ENCODE measurements at places on chromosomes 4 and X.

- no peak for DNase-seq
Observed at GRCh38 chrX:106906361-106906760, 3.2 kb upstream of the RIPPLY1 start.

DNA sequence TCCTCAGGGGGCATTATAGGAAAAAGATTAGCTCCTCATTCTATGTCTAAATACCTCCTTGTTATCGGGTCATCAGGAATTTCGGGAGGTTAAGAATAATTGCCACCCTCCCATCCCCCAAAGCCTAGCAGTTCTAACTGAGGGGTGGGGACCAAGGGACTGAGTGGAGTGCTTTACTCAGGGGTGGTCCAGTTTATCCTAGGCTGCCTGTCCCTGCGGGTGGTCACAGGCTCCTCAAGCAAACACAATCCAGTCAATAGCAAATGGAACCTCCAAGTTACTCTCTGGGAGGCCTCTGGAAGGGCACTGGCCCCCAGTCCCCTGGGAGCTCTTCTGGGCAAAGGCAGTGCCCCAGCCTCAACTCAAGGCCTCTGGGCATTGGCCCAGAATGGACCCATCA is 6.7 kb downstream of the ELF4 start:
- DNase-seq, result no peak

DNA sequence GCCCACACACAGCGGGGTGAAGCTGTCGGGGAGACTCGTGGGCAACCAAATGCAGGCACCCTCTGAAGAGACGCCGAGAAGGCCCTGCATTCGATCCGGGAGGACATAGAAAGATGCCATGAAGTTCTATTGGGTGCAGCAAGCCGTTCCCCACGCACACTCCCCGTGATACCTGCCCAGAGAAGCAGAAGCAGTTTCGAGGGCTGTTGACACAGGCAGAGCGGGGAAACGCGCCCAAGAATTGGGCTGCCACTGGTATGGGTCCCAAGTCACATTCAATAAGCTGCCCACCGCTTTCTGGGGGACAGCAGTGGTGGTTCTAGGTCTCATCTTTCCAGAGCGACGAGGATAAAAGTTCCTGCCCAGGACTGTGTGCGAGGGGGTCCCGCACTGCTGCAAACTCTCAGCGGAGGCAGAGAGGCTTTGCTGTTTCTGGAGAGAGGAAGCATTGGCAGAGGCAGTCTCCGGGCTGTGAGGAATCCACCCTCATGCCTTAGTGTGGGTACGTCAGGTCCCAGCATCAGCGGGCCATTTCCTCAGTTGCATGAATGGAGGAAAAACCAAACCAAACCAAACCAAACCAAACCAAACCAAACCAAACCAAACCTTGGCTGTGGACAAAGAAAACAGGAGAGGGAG is 10.1 kb downstream of the PITX2 start:
- DNase-seq, result no peak

DNA sequence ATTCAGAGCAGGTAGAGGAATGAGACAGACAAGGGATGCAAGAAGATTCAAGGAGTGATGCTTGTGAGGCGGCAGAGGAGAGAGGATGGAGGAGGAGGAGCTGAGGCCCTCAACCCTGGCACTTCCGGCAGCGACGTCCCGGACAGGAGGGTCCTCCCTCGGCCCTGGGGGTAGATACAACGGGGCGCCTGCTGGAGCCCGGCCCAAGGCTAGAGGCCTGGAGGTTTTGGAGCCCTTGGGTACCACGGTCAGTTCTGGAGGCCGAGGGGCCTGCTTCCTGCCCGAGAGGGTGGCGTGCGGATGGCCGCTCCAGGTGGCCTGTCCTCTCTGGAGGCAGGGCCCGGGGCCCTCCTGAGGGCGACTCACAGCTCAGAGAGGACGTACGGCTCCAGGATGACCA is 13.5 kb downstream of the SSR4 start:
- no peak for DNase-seq

GRCh38 chrX:455199-455598 is 68.5 kb upstream of the PPP2R3B start:
- DNase-seq, result no peak

GRCh38 chr4:41935652-41936021 is 408 bp downstream of the TMEM33 start:
- peak; percentile 48 for DNase-seq

DNA sequence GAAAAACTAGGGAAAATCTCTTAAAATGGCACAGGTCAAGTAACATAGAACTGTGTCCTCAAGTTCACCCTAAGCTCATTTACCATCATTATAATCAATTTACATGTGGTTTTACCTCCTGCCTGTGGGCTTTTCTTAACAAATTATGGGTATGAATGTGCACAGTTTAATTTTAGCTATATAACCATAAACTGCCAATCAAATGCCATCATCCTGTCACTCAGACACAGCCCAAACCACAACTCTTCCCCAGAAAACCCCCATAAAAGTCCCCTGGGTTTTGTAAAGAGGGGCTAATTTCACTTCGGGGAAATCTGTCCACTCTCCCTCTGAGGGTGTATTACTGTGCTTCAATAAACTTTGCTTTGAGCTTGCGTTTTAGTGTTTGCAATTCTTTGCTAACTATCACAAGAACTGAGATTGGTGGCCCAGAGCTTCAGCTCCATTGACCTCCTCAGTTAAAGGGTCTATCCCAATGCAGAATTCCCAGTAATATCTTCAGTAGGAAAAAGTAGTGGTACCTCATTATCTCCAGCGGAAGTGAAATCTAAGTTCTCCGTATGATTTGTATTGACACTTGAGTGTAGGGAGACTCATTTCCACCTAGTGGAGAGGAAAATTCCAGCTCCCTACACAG is 394.6 kb downstream of the SPOCK3 start:
- no peak for DNase-seq

DNA sequence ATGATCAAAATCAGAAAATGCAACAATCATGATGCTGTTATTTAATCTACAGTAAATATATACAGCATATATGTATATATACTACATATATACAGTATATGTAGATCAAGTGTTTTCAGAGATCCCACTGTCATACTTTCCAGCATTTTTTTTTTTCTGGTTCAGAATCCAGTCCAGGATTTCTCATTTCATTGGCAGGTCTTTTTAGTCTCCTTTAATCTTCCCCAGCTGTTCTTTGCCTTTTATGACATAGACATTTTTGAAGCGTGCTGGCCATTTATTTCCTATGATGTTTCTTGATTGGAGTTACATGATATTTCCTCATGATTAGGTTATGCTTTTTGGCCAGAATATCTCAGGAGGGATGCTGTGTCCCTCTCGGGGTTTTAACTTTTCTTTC is 92.0 kb upstream of the TLR2 start:
- DNase-seq, result no peak

- DNase-seq, result peak; percentile 47
Observed at GRCh38 chr4:110902500-110902899, 279.6 kb upstream of the PITX2 start.

DNA sequence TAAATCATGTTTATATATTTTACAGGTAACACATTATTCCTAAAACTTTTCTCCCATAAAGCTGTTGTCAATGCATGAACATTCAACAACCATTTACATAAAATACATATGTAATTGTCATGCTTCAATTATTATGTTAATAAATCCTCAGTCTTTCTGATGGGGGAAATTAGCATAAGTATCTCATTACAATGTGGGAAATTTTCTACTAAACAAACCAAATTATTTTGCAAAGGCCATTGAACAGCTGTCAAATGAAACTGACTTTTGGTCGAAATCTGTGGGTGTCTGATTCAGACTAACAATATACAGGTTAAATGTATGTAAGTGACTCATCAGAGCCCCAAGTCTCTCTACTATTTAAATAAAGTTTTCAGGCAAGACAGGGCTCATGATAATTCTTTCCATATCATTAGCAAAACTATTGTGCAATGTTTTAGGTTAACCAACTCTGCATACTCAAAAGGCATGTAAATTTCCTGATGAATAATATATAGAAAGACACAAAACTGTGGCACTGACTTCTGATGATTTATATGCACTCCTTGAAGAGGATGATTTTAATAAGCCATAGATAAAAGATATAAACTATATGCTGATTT is 795.3 kb upstream of the AADAT start:
- DNase-seq, result peak; percentile 39

DNA sequence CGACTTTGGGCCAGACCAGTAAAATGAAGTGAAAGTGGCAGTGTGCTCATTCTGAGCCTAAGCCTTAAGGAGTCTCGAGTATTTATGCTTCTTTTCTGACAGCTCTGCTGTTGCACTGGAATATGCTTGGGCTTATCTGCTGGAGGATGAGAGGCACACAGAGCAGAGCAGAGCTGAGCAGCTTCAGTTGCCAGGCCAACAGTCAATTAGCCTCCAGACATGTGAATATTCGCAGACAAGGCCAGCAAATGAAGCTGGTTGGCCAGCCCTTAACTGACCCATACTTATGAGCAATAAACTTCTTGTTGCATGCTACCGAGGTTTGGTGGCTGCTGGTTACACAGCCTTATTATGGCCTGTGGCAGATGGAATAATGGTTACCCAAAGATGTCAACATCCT is 203.0 kb upstream of the GEMIN8 start:
- no peak for DNase-seq

- DNase-seq, result peak; percentile 1
Observed at GRCh38 chr4:175560604-175561003, 251.5 kb downstream of the GPM6A start.

DNA sequence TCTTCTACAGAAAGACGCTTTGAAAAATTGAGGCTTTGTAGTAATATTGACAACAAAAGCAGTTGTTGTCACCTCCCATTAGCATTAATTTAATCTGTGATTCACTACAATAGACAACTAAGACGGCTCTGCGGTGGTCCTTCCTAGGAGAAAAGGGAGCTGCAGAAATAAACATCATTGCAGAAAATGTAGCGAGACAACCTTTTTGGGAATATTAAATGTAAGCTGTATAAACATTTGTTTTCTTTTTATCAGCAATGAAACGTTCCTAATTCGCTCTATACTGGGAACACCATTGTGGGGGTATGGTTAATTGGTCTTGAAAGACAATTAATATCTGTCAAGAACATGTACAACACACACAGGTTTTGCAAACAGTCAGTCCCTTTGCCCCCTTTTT is 583.3 kb upstream of the TENM3 start:
- no peak for DNase-seq

GRCh38 chrX:50671661-50672060 is 142.3 kb downstream of the SHROOM4 start:
- DNase-seq, result no peak

DNA sequence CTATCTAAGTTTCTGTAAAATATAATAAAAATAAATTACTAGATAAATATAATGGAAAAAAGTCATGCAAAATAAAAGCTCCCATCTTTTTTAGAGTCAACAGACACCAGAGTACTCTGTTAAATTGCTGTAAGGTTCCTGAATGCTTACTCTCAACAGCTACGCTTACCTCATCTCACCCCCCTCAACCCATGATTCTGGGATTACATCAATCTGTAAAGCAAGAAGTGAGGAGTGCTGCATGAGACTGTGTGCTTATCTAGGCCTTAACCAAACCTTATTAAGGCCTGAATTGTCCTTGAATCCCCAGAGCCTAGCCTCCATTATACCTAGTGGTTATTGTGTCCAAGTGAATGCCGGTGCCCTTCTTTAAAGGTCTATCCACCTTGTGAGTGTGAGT is 735.8 kb downstream of the RPA4 start:
- no peak for DNase-seq

GRCh38 chr4:39637586-39638353 is 895 bp downstream of the SMIM14 start:
- peak; percentile 64 for DNase-seq

DNA sequence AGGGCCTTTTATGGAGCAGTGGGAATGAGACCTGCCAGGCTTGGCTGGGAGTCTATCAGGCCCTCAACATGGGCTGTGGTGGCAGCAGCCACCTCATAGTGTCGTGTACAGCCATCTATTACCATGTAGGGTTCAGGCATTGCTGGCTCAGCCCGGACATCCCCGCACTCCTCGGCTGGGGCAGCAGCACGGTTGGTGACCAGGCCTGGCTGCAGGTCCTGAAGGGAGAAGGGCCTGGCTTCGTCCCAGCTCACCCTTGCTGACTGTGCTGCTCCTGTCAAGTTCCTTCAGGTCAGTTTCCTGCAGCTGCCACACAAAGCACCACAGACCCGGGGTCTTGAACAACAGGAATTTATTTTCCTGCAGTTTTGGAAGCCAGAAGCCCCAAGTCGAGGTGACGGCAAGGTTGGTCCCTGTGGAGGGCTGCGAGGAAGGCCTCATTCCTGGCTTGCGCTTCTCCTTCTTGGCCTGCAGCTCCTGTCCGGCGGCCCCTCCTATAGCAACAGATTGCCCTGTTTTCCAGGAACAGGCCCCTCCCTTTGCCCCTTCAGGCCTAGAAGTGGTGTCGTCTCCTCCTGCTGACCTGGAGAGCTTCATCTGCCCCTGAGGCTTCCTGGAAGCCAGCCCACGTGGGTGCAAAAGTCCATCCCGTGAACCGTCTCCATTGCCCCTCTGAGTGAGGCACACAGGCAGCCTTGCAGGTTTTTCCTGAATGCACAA is 25.2 kb upstream of the SORCS2 start:
- no peak for DNase-seq

GRCh38 chr4:112144546-112145325 is 518 bp upstream of the FAM241A start:
- no peak for DNase-seq

DNA sequence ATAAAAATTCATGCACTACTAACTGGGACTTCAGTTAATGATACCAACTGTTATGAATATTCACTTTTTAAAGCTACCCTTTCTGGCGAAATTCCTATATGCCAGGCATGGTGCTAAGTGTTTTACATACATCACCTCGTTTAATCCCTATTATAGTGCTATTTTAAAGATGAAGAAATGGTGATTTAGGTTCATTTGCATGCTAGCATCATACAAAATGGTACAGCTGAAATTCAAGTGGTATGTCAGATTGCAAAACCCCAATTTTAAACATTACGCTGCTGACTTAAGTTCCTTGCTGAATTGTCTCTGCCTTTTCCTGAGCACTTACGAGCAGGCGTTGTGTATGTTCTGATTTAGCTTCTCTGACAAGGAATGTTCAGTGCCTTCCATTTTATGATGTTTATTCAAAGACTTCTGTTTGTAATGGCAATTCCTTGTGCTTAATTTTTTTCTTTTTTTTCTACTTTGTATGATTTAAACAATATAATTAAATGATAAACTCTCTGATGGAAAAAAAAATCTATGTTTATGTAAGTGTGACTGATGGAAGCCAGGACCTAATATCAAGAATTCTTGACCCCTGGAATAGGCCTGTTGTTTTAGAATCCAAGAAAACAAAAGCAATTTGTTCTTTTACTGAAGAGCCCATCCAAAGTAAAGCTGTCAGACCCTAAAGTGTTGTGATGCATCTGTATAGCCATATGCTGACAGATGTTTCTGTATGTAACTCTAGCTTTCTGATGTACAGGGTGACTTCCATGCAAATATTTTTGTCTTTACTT is 148.1 kb downstream of the PCDH7 start:
- DNase-seq, result no peak

GRCh38 chrX:10015355-10015722 is 48.2 kb downstream of the CLDN34 start:
- DNase-seq, result no peak

GRCh38 chr4:87886083-87886482 is 53.3 kb downstream of the MEPE start:
- DNase-seq, result no peak

- DNase-seq, result no peak
Observed at GRCh38 chrX:4850312-4850711, 1136.9 kb upstream of the PRKX start.
